Tibial nerve (tissue), 4 donors: ENCODE measurements at places on chromosomes 6 and 20. TPM values are rescaled to one million over a fixed set of nuclear protein-coding genes. Genes with fewer than 3 reads are reported as not detected.

IL17A gene
- total RNA-seq, result not detected

C20orf202 gene
- total RNA-seq, result 0.59 TPM

PGM3 gene
- 18.0 TPM for total RNA-seq

CST5 gene
- total RNA-seq, result not detected

HTR1E gene
- total RNA-seq, result not detected

DNA sequence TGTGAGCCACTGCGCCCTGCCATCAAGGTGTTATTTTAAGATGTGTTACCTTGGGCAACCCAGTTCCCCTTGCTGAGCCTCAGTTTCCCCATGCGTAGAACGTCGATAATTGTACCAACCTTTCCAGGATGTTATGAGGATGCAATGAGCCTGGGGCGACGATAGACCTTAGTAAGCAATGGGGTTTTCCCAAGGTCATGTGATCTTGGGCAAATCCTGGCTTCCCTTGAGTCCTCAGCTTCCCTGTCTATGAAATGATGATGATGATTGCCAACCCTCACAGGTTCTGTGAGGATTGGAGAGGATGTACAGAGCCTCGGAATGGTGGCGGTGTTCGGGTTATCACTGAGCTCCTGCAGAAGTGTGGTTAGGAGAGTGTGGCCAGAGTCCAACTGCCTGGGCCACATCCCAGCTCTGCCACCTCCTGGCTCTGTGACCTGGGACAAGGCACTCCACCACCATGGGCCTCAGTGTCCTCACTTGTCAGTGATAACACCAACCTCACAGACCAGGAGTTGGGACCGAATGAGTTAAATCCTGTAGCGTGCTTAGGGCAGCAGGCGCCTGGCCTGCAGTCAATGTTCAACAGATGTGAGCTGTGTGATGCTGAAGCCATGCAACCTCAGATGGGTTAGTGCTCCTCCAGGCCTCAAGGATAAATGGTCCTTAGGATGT is 23.4 kb downstream of the SIRPA start:
- no peak for DNase-seq

GRCh38 chr20:53918949-53919361 is 151.4 kb downstream of the BCAS1 start:
- DNase-seq, result no peak

GRCh38 chr6:170313716-170314295 is 7.2 kb downstream of the FAM120B start:
- no peak for DNase-seq

- DNase-seq, result no peak
These were observed 22.2 kb upstream of the ZBTB2 start for GRCh38 chr6:151413372-151414145.

DNA sequence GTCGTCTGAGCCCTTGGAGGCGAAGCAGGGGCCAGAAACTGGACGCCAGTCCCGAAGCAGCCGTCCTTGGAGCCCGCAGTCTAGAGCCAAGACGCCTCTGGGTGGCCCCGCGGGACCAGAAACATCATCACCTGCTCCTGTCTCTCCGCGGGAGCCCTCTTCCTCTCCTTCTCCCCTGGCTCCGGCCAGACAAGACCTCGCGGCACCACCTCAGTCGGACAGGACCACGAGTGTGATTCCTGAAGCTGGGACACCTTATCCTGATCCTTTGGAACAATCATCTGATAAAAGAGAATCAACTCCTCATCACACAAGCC is 416 bp downstream of the RSPH4A start:
- no peak for DNase-seq
